ENCODE measurements at places on chromosomes 16 and 17. TPM values are rescaled to one million over a fixed set of nuclear protein-coding genes. Genes with fewer than 3 reads are reported as not detected.

- DNase-seq = no peak
- H3K4me3 ChIP-seq = no peak overlapping the region
- no peaks in the 10 kb centered on the region for H3K27me3 ChIP-seq
- no peak overlapping the region for H3K27ac ChIP-seq
- no peaks in the 10 kb centered on the region for H3K36me3 ChIP-seq
- H3K4me1 ChIP-seq = no peaks in the 10 kb centered on the region
These were observed 413.1 kb upstream of the MON1B start for GRCh38 chr16:76777721-76778465.

- no peak overlapping the region for H3K27ac ChIP-seq
- peaks cover 7% of the 10 kb centered on the region for H3K27me3 ChIP-seq
- H3K36me3 ChIP-seq = no peaks in the 10 kb centered on the region
- no peaks in the 10 kb centered on the region for H3K4me1 ChIP-seq
- no peak overlapping the region for H3K4me3 ChIP-seq
These were observed 28.4 kb upstream of the RBFOX1 start for GRCh38 chr16:7304279-7304678.

The CSH2 gene
- total RNA-seq = not detected

DNA sequence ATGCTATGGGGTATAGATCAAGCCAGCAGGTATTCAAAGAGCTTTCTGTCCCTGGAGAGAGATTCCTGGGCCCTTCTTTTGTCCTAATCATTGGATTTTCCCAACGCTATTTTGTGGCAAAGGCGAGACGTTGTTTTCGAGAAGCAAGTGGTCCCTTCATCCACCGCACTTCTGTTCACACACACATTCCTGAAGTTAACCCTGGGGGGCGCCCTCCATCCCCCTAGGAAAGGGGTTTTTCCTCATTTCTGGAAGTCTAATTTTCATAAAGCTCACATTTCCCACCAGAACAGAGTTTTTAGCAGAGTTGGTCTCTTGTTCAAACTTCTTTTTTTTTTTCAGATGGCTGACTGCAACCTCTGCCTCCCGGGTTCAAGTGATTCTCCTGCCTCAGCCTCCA lies 11.9 kb downstream of the SCGB1C2 start:
- H3K36me3 ChIP-seq = no peaks in the 10 kb centered on the region
- H3K27me3 ChIP-seq = peaks cover 23% of the 10 kb centered on the region
- H3K4me3 ChIP-seq = no peak overlapping the region
- H3K4me1 ChIP-seq = no peaks in the 10 kb centered on the region
- no peak for DNase-seq

The KRT17 gene
- not detected for total RNA-seq
